ENCODE measurements at places on chromosomes 4 and X. TPM values are rescaled to one million over a fixed set of nuclear protein-coding genes. Genes with fewer than 3 reads are reported as not detected.

Gene PGAM4
- total RNA-seq = not detected

Gene CXCR3
- not detected for total RNA-seq

Gene TAF7L
- 0.27 TPM for total RNA-seq

Gene JAKMIP1
- 0.79 TPM for total RNA-seq

Gene MAGEC3
- not detected for total RNA-seq
